ENCODE measurements at places on chromosomes 3 and 15. TPM values are rescaled to one million over a fixed set of nuclear protein-coding genes. Genes with fewer than 3 reads are reported as not detected.

Gene DZIP1L
- 34.2 TPM for total RNA-seq

Gene MANF
- total RNA-seq, result 70.0 TPM

Gene ECE2
- under 0.01 TPM for total RNA-seq

Gene SLC9A9
- 59.9 TPM for total RNA-seq

Gene C15orf62
- total RNA-seq, result 0.15 TPM

Gene HTR3C
- total RNA-seq, result not detected

Gene CEP63
- total RNA-seq, result 15.4 TPM

Gene GOLGA6L7
- not detected for total RNA-seq

Gene TP63
- total RNA-seq, result under 0.01 TPM

Gene PLIN1
- total RNA-seq, result 0.50 TPM

Gene RETNLB
- total RNA-seq, result not detected

Gene KLHL6
- total RNA-seq, result not detected

Gene CFAP91
- total RNA-seq, result 0.44 TPM

Gene NR2E3
- not detected for total RNA-seq

Gene ITGA11
- total RNA-seq, result 8.6 TPM

Gene LTK
- 0.58 TPM for total RNA-seq

Gene TTLL13
- total RNA-seq, result not detected

Gene PLSCR2
- total RNA-seq, result not detected

Gene NDUFB5
- total RNA-seq, result 97.6 TPM

Gene GOLGA8Q
- 1.5 TPM for total RNA-seq

Gene ITIH1
- total RNA-seq, result not detected

Gene TICRR
- total RNA-seq, result 0.33 TPM

Gene CAND2
- 16.9 TPM for total RNA-seq

Gene CHRNA3
- not detected for total RNA-seq

Data from smooth muscle cell of trachea (primary cell).